MG63 (cell line): ENCODE measurements at places on chromosomes 5 and 9.
A peak's percentile ranks its signal among the peaks of the same experiment; 100 is the strongest.

- no peak for DNase-seq
Measured at GRCh38 chr5:178538741-178539229, 51.4 kb downstream of the COL23A1 start.

DNA sequence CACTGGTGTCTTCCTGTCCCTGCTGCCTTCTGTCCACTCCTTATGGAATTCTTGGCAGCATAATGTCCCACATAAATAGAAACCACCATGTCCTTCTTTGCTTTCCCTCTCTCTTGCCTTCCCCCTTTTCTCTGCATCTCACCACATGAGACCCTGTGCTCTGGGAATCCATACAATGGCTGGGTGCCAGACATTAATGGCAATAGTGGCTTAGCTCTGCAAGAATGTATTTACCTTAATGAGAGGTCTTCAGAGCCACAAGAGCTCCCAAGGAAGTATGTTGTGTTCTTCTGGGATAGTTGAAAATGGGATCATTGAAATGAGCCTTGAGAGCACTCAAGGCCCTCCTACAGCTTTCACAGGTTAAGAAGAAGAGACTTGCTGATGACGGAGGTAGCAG, 58.7 kb downstream of the ADAMTS16 start:
- no peak for DNase-seq

DNA sequence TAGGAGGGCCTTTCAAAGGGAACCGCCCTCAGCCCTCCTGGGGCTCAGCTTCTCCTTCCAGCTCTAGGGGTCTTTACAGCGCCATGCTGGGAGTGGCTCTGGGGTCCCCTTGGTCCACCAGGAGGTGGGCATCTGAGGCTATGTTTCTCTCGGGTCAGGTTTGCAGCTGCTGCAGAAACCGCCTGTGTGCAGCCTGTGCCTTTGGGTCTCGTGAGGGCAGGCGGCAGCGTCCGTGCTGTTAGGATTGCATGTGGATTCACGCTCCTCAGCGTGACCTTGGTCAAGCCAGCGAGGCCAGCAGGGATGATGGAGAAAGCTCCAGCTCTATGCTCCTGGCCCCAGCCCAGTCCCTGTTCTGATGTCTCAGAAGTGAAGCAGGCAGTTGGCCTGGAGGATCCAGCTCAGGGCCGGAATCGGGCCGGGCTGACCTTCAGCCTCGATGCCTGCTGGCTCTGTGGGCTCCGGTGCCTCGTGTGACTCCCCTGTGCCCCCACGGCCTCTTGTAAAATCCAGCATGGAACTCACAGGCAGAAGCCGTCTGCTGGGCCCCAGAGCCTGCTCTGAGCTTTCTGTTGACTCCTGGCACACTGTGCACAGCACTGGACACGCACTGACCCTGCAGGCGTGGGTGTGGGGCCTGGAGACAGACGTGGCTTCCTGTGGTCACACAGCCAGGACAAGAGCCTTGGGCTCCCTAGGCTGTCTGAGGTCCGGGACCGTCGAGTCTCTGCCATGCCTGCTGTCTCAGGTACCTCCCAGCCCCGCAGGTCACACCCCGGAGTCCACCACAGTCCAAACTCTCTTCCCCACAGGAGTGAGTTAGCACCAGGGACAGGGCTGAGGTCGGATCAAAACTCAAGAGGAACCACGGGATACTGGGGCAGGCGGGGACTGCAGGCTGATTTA, 54.3 kb downstream of the TRIP13 start:
- no peak for DNase-seq

DNA sequence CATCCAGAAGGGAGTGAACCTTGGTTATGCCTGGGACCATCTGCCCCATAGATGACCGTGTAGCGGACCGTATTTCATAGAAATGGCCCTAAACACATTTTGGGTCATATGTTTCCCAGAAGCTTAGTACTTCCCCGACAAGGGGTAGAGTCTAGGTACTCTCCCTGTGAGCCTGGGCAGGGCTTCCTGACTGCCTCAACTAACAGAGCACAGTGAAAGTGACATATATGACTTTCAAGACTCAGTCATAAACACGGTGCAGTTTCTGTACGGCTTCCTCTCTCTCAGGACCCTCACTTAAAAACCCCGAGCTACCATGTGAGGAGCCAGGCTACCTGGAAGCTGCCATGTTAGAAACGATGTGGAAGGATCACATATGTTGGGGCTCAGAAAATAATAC, 20.9 kb downstream of the C9orf57 start:
- DNase-seq = no peak

DNA sequence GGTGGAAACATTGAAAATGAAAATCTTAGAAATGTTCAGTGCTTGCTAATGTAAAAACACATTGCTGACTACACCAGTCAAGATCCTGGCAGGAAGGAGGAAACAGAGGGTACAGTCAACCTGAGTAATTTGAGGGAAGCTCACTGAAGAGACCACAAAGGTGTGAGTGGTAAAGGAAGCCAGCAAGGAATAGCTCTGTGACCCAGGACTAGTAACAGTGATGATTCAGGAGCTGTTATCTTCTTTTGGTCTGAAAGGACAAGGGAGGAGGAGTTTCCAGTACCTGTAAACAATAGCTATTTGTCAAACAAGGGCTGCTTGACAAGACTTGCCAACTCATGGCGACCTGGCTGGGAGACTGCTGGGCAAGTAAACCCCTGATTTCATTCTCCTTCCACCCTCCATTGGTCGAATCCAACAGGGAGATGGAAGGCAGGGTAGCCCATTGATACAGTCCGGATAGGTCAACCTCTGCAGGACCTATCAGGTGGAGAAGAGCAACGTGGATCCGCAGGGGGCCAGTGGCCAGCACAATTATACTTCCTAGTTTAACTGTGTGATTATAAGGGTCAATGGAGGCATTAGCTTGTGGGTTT, 68.1 kb downstream of the MAMDC2 start:
- no peak for DNase-seq

DNA sequence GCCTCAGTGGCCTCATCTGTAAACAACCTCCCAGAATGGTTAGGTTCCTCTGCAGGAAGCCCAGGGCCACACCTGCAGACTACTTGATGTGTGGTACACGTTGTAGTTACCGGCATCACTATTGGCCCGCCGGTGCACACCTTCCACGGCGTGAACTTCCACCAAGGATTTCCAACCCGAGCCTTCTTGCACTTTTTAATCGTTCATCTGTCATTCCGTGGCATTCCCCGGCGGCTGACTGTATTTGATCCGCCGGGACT, 5.3 kb upstream of the TRIM41 start:
- DNase-seq = no peak

- DNase-seq = no peak
Measured at GRCh38 chr5:31728039-31728438, 89.1 kb downstream of the PDZD2 start.

DNA sequence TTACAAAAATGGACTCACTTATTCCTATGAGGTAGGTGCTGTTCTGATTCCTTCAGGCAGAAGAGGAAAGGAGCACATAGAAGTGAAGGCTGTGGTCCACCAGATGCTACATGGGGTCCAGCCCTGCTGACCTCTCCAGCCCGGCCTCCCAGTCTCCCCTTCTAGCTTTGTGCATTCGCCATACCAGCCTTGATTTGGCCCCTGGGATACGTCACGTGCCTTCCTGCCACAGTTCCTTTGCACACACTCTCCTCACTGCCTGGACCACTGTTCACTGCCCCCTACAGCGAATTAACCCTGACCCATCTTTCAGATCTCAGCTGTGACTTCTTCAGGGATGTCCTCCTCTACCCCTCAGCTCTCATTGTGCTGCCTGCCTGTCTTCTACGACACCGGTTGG, 32.6 kb downstream of the FGF1 start:
- DNase-seq = no peak

- DNase-seq = peak; percentile 50
Measured at GRCh38 chr9:131668439-131669268, 71.2 kb downstream of the RAPGEF1 start.

DNA sequence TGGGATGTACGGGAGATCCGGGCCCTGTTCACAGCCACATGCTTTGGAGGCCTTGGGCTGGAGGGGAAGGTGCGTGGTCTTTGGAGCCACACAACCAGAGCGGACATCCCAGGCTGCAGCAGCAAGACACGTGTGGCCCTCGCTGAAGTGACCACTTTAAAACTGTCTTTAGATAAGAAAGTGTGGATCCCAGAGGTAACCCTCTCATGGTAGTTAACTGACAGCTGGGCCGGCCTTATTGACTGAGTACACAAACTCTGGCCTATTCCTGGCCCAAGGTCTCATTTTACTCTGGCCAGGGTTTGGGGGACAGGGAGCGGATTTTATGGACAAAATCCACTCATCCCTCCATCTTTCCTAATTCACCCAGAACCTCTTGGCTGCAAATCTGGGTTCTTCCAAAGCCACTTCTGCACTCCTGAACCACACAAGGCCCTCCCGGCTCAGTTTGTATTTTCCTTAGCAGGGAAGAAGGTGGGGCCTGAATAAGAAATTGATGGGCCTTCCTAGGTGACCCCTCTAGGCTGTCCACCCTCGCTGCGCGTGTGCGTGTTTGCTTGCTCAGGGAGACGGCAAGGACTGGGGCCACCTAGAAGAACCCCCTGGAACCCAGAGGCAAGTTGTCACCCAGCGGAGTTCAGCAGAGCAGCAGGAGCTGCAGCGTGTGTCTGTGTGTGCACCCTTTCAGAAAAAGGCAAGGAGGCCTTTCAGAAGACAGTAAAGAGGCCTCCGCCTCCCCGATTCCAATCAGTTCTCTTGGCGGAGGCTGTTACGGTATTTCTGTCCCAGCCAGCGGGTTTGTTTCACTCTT, 73.3 kb upstream of the ORM1 start:
- no peak for DNase-seq

- no peak for DNase-seq
Measured at GRCh38 chr9:133224762-133225161, 15.7 kb upstream of the OBP2B start.

DNA sequence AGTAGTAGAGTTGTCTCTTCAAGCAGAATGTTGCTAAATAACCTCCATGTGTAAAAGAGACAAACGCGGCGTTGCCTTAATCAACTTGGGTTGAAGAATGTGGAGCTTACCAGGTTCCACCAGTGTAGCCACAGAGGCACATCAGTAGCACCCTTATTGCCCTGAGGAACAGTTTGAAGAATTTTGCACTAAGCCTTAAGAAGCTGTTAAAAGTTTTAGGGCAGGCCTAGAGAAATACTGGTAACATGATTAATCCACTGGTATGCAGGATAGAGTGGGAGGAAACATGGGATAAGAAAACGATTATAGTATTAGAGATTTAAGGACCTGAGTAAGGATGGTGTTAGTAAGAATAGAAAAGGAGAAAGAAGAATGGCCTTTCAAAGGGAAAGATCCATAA, 100.6 kb downstream of the ZCCHC7 start:
- DNase-seq = no peak

DNA sequence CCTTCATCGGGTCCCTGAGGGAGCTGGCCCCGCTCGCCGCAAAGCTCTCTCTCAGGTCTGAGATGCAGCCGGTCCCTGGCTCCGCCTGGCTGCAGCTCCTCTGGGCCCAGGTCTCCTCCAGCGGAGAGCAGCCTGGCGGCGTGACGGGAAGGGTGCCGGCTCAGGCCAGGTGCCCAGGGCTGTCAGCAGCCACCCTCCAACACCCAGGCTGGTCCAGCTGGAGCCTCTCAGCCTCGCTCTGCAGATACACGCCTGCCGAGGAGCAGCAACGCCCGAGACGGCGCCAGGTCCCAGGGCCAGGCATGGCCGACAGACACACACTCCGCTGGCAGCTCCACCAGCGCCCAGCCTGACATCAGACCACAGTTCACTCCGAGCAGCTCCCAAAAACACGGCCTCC, 25.6 kb downstream of the FAM163B start:
- DNase-seq = no peak

- DNase-seq = no peak
Measured at GRCh38 chr9:116209414-116210116, 56.0 kb downstream of the PAPPA start.

GRCh38 chr5:158920736-158921135, 179.0 kb downstream of the EBF1 start:
- no peak for DNase-seq

DNA sequence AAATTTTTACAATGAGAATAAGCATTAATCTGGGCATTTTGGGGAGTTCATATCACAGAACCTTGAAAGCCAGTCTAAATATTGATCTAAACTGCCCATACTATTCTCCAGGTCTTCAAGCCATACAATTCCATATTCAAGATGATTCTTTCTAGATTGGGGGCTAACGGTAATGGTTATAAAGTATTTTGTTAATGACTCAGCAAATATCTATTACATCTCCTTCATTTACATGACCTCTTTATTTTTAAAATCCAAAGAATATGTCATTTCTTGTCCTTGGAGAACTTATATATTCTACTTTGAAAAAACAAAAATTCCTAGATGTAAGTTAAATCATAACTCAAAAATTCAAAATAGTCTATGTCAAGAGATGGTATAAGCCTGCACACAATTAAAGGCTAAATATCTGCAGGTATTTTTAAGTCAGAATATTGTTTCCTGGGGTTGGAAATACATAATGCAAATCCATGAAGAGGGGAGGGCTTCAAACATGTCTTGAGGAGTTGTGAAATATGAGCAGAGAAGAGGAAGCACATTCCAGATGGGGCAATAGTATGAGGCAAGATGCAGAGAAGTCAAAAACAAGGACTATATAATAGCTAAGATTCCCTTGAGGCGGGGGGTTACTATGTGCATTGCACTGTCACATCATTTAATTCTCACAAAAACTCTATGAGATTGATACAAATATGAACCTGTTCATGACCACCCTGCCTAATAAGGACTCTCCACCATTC, 526.4 kb downstream of the NR2F1-AS1 start:
- DNase-seq = no peak

- no peak for DNase-seq
Measured at GRCh38 chr9:3447143-3447542, 78.7 kb downstream of the RFX3 start.

- no peak for DNase-seq
Measured at GRCh38 chr5:135128361-135128760, 94.3 kb upstream of the PITX1 start.

DNA sequence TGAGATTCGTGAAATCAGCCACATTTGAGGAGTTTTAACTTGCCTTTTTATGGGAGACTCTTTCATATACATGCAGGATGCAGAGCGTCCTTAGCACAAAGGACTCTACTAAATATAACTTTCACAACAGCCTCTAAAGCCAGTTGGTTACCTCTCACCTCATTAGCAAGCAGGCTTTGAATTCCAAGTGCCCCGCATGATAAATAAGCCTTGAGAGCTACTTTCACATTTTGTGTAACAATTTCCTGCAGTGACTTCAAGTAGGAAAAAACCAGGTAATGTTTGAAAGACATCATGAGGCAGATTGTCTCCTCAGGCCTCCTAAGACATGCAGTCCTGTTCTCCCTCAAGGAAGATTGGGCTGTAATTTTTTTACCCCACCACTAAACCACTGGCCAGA, 50.5 kb downstream of the RALGPS1 start:
- DNase-seq = no peak

- no peak for DNase-seq
Measured at GRCh38 chr9:95478335-95478734, 38.4 kb downstream of the PTCH1 start.
